ENCODE measurements at places on chromosomes 6 and 20.

GRCh38 chr20:45032781-45033180 lies 66.5 kb downstream of the STK4 start:
- DNase-seq = no peak

GRCh38 chr20:46350201-46350985 lies 42.1 kb upstream of the CDH22 start:
- DNase-seq = no peak

DNA sequence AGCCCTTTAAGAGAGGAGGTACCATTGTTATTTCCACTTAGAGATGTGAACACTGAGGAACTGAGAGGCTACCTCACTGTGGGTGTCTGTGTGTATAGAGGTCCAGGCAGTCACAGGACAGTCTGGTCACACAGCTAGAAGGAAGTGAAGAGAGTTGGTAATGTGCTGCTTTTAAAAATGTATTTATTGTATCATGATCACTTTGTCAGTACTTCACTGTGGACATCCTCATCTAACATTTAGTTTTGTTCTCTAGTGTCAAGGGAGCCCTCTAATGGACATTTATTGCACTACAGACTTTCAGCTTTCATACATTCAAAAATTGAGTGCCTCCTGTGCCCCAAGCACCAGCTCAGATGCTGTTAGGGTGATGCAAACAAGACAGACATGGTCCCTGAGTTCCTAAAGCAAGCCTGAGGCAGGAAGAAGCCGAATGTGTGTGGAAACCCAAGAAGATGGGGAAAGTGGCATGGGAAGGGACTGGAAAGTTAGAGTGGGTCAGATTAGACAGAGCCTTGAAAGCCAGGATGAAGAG lies 123.0 kb downstream of the SLC16A10 start:
- peak; percentile 69 for DNase-seq

DNA sequence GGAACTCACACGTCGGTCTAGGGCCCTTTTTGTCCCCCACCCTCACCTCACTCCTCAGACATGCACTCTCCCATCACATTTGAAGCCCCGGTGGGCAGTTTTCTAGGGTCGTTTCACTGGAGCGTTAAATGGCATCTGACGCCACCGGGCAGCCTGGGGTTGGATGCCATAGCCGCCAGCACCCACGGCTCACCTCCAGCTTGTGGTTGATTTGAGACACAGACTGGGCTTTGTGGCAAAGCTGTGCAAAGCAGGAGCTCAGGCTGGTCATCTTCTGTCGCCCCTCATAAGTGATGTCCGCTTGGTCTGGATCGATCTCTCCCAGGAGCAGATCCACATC lies 530 bp downstream of the GOPC start:
- DNase-seq = no peak
